ENCODE measurements at places on chromosomes 7 and 10. TPM values are rescaled to one million over a fixed set of nuclear protein-coding genes. Genes with fewer than 3 reads are reported as not detected.

- peak; percentile 26 for DNase-seq
Observed at GRCh38 chr10:84156768-84157167, 16.8 kb upstream of the GPR15LG start.

DNA sequence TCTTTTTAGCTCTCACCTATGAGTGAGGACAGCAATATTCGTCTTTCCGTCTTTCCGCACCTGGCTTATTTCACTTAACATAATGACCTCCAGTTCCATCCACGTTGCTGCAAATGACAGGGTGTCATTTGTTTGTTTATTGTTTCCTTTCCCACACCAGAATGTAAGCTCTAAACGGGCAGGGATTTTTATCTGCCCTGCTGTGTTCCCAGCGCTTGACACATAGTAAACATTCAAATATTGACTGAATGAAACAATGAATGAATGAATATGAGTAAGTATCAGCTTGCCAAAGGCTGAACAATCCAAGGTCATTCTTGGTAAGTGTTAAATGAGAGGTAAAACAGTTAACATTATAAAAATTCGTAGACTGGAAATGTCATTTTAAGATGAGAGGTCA is 12.8 kb downstream of the SH3PXD2A start:
- DNase-seq: no peak

DNA sequence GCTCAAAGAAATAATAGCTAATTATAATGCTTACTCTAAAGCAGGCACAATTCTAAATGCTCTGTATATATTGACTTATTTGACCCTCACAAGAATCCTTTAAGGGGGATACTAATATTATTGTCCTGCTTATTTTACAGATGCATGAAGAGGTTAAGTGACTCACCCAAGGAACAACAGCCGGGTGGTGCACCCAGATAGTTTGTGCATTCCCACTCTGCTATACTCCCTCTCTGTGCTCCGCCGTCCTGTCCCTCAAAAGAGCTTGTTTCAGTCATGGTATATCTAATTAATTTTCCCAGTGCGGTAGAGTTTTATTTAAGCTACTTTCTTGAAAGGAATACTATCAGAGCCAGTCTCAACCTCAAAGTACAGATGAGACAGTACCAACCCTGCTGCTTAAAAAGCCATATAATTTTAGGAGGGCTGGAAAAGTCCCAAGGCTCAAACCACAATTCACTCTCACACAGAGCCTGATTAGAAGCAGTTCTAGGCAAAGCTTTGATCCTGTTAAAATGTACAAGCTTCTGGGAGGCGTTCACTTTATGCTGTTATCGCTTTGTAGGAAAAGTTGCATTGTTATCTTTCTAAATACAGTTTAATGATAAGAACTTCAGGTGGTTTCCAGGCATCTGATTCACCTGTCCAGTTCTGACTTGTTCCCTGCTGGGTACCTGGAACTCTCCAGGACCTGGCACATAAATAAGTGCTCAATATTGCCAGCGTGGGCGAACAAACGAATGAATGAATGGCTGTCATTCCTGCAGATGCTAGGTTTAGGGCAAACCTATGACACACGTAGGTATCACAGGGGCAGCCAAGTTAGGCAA is 261.5 kb upstream of the KLF14 start:
- DNase-seq: no peak

- peak; percentile 32 for DNase-seq
Observed at GRCh38 chr7:129308047-129308446, 83.2 kb downstream of the AHCYL2 start.

DNA sequence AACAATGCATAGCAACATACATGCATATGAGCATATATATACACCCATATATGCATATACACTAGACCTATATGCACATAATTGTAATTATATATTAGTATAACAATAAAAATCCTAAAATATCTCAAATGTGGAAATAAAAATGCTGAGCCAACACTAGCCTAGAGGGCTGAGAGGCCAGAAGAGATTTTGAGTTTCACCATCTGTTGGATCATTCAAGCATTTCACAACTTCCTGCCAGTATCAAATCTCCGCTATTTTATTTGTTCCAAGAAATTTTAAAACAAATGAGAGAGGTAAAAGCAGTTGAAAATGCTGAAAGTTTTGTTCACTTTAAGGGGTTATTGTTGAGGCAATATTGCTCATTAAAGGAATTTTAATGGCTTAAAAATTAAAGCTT is 187.0 kb downstream of the PCDH15 start:
- DNase-seq: no peak

DNA sequence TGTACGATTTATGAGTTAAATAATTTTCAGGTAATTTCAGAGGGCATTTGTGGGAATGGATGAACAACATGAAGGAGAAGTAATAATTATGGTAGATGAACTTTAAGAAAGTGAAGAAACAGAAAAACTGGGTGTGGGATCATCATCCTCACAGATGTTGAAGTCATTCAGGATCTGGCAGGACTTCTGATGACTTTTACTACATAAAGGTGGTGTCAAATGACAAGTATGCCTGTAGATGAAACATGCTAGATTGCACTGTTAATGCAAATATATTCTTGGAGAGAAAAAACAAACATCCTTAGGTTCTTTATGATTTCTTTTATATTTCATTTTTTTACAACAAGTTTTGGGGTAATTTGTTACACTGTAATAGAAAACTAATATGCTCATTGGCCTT is 230.2 kb downstream of the PCLO start:
- no peak for DNase-seq

GRCh38 chr7:123863461-123863860 is 18.5 kb downstream of the HYAL4 start:
- DNase-seq: no peak

DNA sequence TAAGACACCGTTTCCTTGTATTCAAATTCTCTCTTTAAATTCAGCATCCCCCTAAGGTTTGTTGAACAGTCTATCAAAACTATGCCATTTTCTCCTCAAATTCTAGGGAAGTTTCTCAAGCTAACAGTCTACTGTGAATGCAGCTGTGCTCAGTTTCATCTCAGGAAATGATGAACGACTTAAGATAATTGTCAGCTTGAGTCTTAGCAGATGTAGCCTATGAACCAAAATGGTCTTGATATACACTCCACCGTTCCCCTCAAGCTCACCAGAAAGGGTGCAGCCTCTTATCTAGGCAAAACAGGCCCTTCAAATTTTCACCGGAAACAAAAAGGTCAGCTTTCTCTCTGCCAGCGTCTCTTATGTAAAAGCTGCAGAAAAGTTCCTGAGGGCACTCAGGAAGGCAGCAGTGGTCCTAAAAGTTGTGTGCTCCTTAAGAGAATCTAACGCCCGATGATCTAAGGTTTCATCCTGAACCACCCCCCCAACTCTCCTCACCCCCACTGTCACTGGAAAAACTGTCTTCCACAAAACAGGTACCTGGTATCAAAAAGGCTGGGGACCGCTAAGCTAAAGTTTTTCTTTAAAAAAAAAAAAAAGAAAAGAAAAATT is 2.1 kb downstream of the DNAJC9 start:
- no peak for DNase-seq

DNA sequence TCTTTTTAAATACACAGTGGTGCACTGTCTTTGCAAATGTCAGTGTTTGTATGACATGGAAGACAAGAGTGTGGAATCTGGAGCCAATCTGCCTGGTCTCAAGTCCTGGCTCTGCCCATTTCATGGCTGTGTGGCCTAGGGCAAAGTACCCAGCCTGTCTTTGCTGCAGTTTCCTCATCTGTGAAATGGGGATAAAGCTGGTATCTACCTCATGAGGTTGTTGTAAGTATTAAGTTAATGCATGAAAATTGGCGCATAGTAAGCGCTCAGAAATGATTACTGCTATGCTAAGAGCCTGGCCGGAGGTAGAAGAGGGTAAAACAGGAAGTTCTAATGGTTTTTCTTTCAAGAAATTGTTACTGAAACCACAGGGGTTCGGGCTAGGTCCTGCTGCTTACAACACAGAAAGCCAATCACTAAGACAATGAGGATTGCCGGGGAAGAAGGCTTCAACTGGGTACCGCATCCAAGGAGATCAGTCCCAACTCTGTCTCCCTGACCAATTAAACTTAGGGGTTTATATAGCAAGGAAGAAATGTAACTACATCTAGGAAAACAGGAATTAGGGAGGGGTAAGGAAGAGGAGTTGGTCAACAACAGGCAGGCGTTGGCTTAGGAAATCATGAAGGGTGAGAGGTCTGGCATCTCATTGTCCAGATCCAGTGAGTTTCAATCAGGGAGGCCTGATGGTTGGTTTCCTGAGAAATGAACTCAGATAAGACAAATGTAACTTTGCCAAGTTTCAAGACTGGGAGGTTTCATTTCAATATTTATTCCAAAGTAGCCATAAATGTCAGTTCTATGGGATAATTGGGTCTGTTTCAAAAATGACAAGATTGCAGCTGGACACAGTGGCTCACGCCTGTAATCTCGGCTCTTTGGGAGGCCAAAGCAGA is 57.0 kb downstream of the CHST3 start:
- DNase-seq: no peak

- no peak for DNase-seq
Observed at GRCh38 chr10:71962901-71963300, 1.3 kb upstream of the CHST3 start.

DNA sequence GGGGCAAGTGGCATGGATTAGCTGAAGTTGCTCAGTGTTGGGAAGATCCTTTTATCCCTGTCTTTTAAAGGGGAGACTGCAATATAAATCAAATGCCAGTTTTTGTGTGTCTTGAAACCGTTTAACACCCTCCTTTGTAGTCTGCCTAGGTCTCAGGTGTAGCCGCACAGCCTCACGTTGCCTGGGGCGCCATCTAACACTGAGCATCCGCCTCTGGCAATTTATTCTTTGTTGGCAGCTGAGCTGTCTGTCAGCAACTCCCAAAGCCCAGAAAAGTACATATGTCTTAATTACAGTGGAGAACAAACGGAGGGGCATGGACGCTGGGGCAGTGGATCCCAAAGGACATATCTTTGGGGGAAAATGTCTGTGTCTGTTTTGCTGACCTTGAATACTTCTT is 254.7 kb downstream of the STK31 start:
- DNase-seq: no peak

The OPN1SW gene
- total RNA-seq: not detected

The CALHM2 gene
- total RNA-seq: not detected

The CYP2C19 gene
- total RNA-seq: not detected

The C10orf143 gene
- total RNA-seq: 3.6 TPM

The CISD1 gene
- total RNA-seq: 56.9 TPM

The FAM185A gene
- 11.2 TPM for total RNA-seq

The AKR1C8 gene
- total RNA-seq: not detected

The AOC1 gene
- total RNA-seq: not detected

The UCN3 gene
- not detected for total RNA-seq

The CALHM1 gene
- total RNA-seq: not detected

The FAM25G gene
- total RNA-seq: not detected

The HYAL4 gene
- not detected for total RNA-seq

The FEZF1 gene
- not detected for total RNA-seq

Measured in MG63 (cell line).